Activated naive CD4-positive, alpha-beta T cell treated with anti-CD3 and anti-CD28 coated beads for 36 hours (primary cell): ENCODE measurements at places on chromosomes 12 and 14.

DNA sequence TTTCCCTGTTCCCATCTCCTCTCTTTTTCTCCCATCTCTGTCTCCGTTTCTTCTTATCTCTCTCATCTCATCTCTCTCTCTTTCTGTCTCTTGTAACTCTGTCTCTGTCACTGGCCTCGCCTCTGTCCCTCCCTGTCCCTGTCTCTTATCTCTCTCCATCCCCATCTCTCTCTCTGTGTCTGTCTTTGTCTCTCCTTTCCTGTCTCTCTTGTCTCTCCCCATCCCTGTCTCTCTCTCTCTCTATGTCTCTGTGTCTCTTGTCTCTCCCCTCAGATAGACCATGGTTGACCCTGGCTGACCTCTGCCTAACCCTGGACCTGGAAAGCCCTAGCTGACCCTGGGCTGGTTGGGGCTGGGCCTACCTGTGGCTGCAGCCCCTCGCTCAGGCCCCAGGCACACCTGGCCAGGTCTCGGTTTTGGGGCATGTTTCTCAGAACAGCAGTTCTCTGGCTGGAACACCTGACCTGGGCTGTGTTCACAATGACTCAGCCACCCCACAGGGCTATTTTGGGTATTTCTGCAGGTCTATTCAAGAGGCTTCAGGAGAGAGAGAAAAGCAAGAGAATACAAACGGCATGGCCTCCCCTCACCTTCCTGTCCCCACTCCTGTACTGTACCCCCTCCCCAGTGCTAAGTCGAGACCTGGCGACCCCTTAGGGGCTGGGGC lies 174.4 kb downstream of the TMEM121 start:
- peak; percentile 28 for DNase-seq

DNA sequence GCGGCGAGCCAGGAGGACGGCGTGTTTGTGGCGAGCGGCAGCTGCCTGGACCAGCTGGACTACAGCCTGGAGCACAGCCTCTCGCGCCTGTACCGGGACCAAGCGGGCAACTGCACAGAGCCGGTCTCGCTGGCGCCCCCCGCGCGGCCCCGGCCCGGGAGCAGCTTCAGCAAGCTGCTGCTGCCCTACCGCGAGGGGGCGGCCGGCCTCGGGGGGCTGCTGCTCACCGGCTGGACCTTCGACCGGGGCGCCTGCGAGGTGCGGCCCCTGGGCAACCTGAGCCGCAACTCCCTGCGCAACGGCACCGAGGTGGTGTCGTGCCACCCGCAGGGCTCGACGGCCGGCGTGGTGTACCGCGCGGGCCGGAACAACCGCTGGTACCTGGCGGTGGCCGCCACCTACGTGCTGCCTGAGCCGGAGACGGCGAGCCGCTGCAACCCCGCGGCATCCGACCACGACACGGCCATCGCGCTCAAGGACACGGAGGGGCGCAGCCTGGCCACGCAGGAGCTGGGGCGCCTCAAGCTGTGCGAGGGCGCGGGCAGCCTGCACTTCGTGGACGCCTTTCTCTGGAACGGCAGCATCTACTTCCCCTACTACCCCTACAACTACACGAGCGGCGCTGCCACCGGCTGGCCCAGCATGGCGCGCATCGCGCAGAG lies 873 bp downstream of the PLXNC1 start:
- DNase-seq: peak; percentile 42

DNA sequence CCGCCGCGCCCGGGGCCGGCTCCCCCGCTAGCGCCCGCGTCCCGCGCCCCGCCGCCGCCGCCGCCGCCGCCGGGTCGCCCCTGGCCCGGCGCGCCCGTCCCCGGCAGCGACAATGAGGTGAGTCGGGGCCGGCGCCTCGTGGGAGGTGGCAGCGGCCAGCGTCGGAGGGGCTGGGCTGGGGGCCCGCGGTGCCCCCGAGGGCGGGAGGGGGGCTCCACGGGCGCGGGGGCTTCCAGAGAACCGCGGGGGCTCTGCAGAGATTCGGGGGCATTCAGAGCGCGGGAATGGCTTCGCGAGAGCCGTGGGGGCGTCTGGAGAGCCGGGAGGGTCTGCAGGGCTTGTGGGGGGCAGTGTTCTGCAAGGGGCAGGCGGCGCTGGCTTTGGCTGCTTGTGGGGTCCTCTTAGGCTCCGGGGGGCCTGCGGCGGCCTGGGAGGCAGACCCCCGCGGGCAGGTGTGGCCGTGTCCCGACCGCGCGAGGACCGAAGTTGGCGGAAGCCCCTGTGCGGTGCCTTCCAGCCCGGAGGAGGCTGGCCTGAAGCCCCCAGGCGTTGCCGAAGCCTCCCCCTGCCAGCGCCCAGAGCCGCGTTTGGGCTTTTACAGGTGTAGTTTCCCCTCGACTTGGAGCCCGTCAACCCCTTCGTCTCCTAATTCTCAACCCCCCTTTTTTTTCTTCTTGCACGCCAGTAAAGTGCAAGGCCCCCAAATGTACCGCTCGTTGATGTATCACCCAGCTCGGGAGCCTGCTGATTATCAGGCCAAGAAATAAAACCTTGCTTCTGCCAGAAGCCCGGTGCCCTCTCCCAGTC lies 93.1 kb upstream of the EVL start:
- DNase-seq: peak; percentile 23

DNA sequence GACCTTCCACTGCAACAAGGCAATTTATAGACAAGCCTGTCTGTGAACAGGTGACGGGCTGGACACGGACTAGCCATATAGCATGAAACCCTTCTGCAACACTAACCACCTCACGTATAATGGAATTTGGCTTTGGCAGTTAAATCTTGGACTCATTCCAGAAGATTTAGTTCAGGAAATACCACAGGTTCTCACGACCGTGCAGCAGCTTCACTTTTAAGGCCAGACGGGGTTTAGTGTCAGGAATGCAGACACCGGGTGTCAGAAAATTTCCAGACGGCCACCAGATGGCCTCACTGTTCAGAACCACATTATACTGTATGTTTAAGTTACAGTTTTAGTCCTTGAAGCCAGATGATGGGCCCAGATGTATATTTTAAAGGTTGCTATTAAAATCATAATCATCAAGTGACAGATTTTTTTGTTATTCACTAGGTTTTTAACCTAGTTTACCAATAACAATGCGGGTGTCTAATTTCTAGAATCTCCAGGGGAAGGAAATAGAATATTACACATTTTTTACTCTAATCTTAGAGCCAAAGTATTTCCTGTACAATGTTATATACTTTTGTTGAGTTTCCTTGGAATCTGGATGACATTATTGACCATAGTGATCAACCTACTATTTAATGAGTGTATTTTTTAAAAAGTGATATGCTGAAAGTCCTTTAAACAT lies 90.5 kb upstream of the TMPO start:
- DNase-seq: peak; percentile 76

DNA sequence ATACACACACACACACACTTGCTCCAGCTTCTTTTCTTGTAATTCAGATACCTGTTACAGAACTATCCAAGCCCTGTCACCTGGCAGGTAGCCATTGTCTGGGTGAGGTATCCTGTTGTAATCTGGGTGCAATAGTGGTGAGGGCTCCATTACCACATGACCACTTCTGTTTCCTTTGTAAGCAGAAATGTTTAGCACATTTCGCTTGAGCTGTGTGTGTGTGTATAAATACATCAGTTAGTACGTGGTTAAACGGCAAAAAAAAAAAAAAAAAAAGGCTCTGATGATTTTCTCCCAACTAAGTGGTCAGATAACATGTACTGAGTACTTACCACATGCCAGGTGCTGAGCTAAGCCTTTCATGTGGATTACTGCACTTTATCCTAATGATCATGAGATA lies 129.3 kb upstream of the SSTR1 start:
- DNase-seq: peak; percentile 60

GRCh38 chr14:73719791-73720190 lies 5.6 kb upstream of the PNMA1 start:
- DNase-seq: no peak

- DNase-seq: peak; percentile 84
These were observed at the start of gene KTN1 for GRCh38 chr14:55579724-55580469. Gene KTN1, plus strand, starts transcription at chr14:55580207. Its CDS starts 31,842 bp downstream, at chr14:55612049.

GRCh38 chr12:53825246-53826081 lies 73.7 kb upstream of the CISTR start:
- DNase-seq: no peak

GRCh38 chr14:65187421-65188049 lies 85.2 kb upstream of the MAX start:
- DNase-seq: no peak

GRCh38 chr12:15276088-15276698 lies 46.1 kb upstream of the PTPRO start:
- DNase-seq: no peak

GRCh38 chr12:6919588-6919987 lies 5.2 kb downstream of the ENO2 start:
- no peak for DNase-seq

DNA sequence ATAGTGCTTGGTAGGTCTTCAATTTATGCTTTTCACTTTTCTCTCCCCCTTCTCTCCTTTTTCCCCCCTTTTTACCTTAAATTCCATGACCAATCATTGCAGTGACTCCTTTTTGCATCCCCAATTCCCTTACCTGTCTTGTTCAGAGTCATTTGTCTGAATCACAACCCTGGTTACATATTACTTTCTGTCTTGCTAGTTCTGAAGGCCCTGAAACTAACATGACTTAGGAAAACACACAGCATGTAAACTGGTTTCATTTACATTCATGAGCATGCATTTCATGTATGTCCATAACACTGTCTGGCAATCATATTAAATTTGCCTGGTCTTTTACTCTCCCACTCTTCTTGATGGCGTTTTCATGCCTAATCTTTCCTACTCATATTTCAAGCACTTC lies 20.3 kb upstream of the FOXG1 start:
- DNase-seq: no peak

DNA sequence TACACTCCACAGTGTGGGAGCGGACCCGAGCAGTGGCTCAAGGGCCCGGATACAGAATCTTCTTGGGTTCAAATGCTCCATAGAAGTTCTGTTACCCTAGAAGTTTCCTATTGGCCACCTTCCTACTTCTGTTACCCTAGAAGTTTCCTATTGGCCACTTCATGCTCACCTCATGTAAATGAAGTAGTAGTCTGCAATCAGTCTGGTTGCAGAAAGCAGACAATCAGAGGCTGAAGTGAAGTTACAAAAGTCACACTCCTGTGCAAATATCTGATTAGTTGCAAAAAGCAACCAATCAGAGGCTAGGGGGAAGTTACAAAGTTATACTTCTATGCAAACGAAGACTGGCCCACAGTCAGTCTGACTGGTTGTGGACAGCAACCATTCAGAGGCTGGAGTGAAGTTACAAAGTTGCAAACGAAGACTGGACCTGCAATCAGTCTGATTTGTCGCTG lies 77.8 kb upstream of the CPNE8 start:
- DNase-seq: no peak

- no peak for DNase-seq
These were observed 16.0 kb downstream of the NKX2-1 start for GRCh38 chr14:36503771-36504741.

DNA sequence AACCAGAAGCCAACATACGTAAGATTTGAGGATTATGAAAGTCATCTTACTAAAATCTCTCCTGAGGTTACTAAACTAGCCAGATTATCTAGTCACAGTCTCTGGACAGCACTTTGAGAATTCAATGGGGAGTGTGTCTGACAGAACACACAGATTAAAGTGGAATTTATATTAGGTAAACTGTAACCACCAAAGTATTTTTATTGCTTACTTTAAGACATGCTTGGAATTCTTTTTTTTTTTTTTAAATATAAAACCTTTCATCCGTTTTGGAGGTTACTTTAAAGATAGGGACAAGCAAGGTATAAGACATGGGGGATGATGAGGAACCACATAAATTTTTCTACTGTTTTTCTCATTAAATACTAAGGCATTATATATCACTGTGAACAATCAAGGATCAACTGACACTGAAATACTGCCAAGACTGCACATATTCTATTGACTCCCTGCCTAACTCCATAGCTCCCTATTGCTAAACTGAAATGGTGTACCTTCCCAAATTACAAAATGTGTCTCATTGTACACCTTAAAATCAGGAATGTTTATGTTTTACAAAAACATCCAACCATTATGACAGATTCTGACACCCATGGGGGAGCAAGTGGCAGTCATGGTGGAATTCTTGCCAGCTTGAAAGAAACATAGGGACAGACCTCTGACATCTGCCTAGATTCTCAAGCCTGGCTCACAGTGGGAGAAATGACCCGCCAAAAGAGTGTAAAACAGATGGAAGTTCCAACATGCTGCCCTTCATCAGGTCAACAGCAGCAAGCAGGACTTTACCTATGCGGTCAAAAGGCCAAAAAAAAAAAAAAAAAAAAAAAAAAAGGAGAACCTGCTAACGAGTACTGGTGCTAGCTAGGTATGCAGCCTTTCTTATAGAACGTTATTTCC lies 239.3 kb downstream of the MED13L start:
- DNase-seq: no peak

- DNase-seq: no peak
These were observed 25.6 kb downstream of the EMP1 start for GRCh38 chr12:13222076-13222475.

- no peak for DNase-seq
These were observed 8.0 kb downstream of the MMP17 start for GRCh38 chr12:131836193-131836592.

DNA sequence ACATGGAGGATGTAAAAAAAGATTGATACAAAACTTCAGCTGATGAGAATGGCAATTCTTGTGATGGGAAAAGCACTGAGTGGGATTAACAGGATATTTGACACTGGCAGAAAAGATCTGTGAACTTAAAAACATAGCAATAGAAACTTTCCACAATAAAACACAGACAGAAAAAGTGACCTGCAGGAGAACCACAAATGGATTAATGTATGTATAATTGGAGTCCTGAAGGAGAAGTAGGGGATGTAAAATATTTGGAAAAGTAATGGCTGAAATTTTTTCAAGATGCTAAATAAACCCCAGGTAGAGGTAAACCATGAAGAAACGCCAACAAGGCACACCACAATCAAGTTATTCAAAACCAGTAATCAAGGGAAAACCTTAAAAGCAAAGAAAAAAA lies 130.8 kb upstream of the C14orf180 start:
- DNase-seq: no peak

DNA sequence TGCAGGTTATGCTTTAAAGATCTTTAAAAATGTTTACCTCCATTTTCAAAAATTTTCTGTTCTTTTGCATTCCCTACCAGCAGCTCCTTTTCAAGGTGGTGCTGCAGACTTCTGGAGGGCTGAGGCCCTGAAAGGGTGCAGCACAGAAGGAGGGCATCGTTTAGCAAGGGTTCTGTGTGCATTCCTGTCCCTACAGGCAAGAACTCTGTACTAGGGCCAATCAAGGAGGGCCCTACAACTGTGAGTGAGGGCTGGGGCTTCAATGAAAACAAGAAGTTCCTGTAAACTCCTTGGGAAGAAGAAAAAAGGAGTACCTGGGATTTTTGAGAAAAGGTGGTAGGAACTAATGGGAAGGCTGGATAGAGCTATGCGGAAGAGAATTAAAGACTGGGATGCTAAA lies 50.7 kb upstream of the CSRP2 start:
- no peak for DNase-seq
